Mesothelial cell of epicardium (in vitro differentiated cells): ENCODE measurements at places on chromosomes 5 and 9.
A peak's percentile ranks its signal among the peaks of the same experiment; 100 is the strongest.

GRCh38 chr5:56558131-56558745 is 257.1 kb upstream of the MAP3K1 start:
- DNase-seq: no peak

DNA sequence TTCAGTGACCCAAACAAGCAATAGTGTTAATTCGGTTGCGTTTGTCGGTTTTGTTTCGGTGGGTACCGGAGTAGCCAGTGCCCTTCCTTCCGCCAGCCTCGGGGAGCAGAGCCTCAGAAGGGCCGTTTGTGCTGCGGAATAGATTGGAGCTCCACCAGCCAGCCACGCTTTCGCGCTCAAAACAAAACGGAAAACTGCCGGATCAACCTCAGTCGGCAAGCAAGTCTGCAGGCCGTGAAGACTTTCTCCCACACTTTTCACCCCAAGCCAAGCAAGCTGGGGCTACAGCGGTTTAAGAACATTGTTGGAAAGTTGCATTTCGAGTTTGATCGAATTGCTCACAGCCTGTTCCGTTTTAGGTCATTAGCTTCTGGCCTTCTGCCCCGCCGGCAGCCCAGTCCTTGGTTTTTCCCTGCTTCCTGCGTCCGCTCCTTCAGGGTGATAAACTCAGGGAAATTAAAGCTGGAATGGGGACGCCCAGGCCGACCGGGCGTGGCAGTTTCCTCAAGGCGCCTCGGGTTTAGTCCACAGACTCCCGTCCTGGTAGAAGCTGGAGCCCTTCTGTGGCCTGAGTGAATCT is 803 bp upstream of the CCNO start:
- DNase-seq: no peak

DNA sequence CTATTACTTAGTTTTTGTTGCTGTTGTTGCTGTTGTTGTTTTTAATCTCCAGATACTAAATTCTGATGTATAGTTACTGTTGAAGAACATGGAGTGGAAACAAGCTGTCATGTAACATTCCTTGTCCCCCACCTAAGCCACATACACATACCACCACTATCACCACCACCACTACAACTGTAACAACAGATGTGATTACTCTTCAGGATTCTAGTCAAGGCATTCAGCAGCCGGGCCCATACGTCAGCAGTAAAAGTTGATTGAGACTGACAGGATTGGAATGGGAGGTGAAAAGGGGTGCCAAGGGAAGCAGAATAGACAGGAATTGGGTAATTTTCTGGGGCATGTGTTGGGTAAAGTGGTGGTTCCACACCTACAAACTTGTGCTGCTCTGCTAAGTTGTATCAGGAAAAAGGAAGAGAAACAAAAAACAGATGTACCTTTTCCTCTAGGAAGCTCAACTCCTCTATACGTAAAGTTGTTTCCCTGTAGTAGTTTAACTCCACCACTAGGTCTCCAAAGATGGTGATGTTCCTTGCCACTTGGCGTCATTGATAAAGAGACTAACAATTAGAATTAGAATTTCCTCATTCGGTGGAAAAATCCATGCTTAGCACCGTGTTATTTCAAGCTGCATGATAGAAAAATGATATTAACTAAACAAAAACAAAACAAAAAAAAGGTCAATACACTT is 138.6 kb downstream of the ARRDC3 start:
- no peak for DNase-seq

DNA sequence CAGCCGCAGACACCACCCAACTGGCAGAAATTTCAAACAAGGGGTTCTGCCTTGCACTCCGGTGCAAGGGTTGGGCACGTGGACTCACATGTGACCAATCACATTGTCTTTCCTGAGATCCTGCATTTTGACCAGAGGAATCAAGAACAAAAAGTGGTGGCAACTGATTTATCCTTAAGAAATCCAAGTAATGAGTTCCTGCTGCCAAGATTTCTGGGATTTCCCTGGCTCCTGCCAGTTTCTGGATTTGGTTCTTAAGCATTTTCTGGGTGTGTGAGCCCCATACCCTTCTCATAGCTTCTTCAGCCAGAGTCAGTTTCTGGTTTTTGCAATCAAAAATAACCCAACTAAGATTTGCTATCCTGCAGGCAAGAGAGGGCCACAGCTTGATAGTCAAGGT is 17.4 kb upstream of the KCNIP1 start:
- no peak for DNase-seq

DNA sequence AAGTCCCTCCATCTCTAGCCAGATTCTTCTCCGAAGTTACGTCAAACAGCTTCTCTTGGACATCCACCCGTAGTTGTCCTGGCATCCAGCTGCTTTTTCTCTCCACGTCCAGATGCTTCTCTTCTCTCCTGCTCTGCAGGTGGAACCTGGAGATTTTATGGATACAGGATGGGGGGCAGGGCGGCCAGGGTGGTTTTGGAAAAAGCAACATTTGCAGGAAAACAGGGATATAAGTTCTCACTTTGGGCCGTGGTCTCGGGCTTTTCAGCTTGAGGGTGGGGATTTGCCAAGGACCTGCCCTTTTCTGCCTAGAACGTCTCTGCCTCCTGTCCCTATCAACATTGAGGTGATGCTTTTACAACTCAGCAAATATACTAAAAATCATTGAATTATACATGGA is 1941.6 kb upstream of the C9orf72 start:
- DNase-seq: no peak

- peak; percentile 53 for DNase-seq
These were observed 798 bp downstream of the MEGF9 start for GRCh38 chr9:120713257-120714087.

- DNase-seq: no peak
These were observed 39.8 kb upstream of the ZNF354B start for GRCh38 chr5:178820001-178820400.

GRCh38 chr5:76983468-76983867 is 30.6 kb downstream of the CRHBP start:
- DNase-seq: no peak

DNA sequence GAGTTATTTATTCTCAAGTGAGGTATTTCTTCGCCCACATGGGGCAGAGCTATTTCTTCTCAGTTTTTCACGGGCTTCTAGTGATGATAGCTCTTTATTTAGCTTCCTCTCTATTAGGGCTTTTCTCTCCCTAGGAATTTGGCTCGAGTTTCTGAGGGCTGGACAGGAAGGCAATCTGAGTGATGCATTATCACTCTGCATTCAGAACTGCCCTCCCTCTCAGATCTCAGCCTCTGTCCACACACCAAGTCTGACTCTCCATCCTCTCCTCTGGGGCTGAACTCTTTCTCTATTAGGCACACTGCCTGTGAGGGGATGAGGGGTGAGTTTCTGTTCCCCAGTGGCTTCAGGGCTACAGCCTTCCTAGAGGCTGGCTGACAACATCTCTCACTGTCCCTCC is 14.9 kb upstream of the SCAMP1 start:
- DNase-seq: no peak

DNA sequence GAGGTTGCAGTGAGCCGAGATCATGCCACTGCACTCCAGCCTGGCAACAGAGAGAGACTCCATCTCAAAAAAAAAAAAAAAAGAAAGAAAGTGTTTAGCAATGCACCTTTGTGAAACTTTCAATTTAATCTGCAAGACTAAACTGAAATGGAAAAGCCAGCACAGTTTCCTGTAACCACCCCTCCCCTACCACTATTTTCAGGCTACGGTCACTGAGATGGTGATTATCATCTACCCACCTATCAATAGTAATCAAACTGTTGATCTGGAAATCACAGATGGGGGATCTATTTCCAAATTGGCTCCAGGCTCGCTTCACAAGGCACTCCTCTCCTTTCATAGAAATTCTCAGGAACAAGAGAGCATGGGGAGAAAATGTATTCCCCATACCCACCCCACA is 30.6 kb upstream of the IL7R start:
- DNase-seq: no peak

DNA sequence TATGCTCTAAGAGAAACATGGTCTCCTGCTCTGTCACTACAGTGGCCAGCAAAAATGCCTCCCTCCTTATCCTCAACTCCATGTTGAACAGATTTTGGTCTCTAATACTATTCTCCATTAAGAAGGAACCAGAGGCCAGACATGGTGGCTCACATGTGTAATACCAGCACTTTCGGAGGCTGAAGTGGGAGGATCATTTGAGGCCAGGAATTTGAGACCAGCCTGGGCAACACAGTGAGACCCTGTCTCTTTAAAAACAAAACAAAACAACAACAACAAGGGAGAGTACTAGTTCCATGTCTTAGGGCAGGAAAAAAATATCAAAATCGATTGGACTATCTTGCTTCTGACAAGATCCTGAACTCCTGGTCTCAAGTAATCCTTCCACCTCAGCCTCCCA is 14.6 kb downstream of the INIP start:
- no peak for DNase-seq

- DNase-seq: no peak
These were observed 134.9 kb upstream of the CDKN2B start for GRCh38 chr9:22143799-22144625.
